ENCODE measurements at places on chromosomes 11 and 22.
A peak's percentile ranks its signal among the peaks of the same experiment; 100 is the strongest.

DNA sequence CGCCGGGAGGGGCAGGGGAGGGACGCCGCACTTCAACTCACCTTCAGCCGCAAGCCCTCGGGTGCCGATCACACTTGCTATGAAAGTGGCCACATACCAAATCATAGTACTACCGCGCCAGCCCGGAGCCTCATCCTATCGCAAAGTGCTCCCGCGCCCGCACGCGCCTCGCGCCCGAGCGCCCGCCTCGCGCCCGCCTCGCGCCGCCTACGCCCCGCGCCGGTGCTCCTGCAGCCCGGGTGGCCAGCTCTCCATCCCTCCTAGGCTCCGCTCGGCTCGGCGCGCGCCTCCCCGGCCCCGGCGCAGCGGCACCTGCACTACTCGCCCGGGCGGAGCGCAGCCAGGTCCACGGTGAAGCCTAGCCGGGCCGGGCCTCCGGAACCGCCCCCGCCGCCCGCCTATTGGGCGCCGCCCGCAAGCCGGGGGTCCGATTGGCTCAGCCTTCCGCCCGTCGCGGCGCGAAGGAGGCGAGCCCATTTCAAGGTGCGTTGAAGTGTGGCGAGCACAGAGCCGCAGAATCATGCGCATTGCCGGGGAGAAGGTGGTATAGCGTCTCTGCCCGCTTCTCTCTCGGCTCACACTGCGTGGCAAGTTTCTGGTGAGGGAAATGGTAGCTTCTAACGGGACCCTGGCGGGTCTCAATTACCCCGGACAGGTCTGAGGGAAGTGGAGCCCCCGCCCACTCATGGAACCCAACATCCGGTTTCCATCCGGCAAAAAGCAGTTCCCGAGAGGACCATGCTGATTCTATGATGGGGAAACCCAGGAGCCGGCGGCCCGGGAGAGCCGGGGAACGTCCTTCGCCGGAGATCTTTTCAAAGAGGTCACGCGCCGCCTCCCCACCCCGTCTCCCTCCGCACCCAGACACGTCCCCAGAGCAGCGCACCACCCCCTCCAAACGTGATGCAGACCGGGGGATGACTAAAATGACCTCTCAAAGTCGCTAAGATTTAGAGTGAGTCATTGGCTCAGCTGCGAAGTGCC is at the start of gene IGSF9B:
Gene IGSF9B (minus strand): TSS at position 319 of the 984 bp plus-strand sequence. CDS start 214 bp downstream, at position 105.
- peak; percentile 72 for DNase-seq

DNA sequence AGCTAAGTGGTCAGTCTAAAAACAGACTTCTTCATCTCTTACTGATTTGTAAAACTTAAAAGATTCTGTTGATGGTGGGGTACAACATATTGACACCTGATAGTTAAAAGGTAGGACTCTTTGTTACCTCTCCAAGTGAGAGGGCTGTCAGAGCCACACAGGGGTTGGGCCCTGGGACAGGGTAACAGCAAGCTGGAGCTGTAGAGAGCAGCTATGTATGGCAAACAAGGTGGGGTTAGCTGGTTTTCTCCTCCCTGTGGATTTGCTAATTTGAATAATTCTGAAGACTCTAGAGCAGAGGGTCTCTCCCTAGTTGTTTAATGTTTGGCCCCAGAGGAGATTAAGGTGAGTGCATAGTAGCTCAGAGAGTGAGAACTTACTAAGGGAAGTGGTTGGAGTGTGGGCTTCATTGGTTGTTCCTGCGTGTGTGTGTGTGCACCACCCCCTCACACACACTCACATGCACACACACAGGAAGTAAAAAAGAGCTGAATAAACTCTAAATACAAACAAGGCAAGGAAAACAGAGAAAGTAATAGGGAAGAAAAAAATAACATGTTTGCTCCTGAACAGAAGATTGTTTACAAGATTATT is 9.2 kb upstream of the GAS2 start:
- DNase-seq = no peak

DNA sequence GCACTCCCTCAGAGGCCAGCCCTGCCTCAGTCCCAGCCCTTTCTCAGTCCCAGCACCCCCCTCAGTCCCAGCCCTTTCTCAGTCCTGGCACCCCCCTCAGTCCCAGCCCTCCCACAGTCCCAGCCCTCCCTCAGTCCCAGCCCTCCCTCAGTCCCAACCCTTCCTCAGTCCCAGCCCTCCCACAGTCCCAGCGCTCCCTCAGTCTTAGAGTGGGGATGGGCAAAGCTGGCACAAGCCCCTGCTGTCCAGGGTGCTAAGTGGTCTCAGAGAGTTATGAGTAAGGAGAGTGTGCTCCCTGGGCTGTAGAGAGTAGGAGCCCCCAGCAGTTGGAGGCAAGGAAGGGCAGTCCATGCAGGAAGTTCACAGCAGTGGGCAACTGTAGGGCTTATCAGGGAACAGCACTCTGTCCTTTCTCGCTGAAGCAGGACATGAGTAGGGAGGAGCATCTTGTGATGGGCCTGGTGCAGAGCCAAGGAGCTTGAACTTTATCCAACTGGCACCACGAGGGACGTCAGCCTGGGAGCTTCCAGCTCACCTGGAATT is 51.4 kb upstream of the CRYBB3 start:
- no peak for DNase-seq

GRCh38 chr11:22703040-22703439 is 36.6 kb downstream of the GAS2 start:
- peak; percentile 38 for DNase-seq

- no peak for DNase-seq
These were observed 641.6 kb upstream of the TENM4 start for GRCh38 chr11:80082406-80082805.

- DNase-seq = no peak
These were observed 161.7 kb downstream of the RAB38 start for GRCh38 chr11:88013508-88014065.

GRCh38 chr11:9461760-9462134 is 935 bp downstream of the ZNF143 start:
- no peak for DNase-seq

- no peak for DNase-seq
These were observed 81.9 kb downstream of the LRRC32 start for GRCh38 chr11:76588455-76589325.

DNA sequence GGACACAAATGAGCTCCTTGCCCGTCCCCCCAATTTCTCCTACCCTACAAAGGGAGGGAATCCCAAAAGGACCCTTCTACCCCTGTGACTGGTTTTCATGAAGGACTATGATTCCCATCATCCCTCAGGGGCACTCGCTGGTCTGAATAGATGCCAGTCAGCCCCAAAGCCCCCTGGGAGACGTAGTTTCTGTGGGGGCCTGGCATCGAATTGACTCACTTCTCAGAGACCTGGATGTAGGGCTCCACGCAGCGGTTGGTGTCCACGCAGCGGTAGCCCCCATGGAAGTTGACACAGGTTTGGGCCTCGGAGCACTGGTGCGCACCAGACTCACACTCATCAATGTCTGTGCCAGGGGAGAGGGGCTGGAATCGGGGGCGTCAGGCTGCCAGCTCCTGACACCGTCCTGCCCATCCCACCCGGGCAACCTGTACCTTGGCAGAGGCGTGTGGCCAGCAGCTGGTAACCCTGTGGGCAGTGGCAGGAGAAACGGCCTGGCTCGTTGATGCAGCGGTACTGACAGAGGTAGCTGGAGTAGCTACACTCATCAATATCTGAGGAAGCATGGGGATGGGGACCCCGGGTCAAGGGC is 4.4 kb downstream of the EFEMP2 start:
- DNase-seq = no peak

DNA sequence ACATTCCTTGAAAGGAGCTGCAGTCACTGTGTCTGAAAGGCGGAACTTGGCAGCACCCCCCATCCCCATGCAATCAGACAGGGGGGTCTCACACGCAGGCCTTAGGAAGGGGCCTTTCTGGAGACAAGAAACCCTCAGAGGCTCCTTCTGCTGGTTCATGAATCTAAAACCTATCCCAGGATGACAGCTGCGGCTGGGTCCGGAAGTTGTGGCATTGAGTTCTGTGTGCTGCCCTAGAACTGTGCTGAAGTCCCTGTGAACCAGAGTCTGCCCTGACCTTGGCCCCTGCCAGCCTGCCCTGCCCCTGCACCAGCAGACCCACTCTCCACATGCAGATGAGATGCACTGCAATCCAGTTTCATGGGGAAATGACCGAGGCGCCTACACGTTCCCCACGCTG is 268.0 kb downstream of the CTTN start:
- DNase-seq = no peak

DNA sequence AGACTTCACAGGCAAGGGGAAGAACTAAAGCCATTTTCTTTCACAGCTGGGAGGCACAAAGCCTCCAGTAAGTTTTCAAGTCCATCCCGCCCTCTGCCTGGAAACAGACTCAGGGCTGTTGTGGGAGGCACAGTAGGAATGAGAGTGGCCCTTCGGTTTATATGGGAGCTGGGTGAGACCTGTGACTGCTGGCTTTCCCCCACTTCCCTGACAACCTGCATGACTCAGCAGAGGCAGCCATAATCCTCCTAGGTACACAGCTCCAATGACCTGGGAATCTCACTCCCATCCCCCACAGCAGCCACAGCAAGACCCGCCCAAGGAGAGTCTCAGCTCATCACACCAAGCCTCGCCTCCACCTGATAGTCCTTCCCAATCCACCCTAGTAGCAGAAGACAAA is 12.1 kb upstream of the TMEM45B start:
- no peak for DNase-seq

- no peak for DNase-seq
These were observed 7.7 kb downstream of the SCN2B start for GRCh38 chr11:118168751-118169150.

DNA sequence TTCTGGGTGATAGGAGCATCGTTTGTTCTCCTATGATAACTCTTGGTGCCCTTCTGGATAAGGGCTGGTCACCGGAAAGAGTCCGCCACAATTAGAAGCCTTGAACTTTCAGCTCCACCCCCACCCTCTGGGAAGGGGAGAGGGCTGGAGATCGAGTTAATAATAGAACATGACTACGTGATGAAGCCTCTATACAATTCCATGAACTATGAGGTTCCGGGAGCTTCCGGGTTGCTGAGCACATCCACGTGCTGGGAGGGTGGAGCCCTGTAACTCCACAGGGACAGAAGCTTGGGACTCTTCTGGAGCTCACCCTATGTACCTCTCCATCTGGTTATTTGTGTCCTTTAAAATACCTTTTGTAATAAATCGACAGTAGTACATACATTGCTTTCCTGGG is 40.3 kb downstream of the ARHGAP42 start:
- DNase-seq = no peak

DNA sequence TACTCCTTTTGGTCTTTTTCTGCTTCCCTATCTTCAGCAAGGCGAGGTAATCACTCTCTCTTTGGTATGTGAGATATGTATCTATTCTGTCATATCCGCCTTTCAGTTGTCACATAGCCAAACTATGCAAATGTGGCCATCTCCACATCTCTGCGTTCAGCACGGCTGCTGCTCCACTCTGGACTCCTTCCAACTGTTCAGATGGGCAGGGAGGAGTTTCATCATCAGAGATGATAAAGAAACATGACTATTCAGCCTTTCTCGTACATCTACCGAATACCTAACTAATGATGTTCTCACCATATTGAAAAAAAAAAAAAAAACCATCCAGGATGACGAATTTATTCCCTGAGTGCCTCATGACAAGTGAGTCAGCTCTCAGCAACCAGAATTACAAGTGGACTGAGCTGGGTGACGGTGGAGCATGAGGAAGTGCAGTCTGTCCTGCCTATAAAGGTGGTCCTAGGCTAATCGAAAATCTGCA is 899.6 kb downstream of the OPCML start:
- DNase-seq = no peak

GRCh38 chr11:131875611-131876010 is 505.2 kb downstream of the NTM start:
- DNase-seq = no peak
